ENCODE measurements at places on chromosomes 6 and 20. TPM values are rescaled to one million over a fixed set of nuclear protein-coding genes. Genes with fewer than 3 reads are reported as not detected.

The SNAP91 gene
- not detected for total RNA-seq

The LINC00237 gene
- total RNA-seq: not detected

The PSMB8 gene
- 56.8 TPM for total RNA-seq

The TGM2 gene
- 1,516 TPM for total RNA-seq

The DEFB121 gene
- total RNA-seq: not detected

The ARG1 gene
- not detected for total RNA-seq

Measured in placental pericyte (primary cell).